ENCODE measurements at places on chromosomes 2 and 18.
A peak's percentile ranks its signal among the peaks of the same experiment; 100 is the strongest.

DNA sequence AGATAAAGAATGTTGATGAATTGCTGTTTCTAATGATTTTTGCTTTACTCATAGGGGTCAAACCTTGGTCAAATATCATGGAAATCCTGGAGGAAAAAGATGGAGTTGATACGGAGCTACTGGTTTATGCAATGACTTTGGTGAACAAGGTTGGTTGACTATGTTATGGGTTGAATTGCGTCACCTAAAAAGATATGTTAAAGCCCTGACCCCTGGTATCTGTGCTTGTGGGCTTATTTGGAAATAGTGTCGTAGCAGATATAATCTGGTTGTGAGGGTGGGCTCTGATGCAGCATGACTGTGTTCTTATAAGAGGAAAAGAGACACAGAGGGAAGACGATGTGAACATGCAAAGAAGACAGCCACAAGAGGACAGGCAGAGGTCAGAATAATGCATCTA lies 226.2 kb downstream of the TPGS2 start:
- no peak for DNase-seq

DNA sequence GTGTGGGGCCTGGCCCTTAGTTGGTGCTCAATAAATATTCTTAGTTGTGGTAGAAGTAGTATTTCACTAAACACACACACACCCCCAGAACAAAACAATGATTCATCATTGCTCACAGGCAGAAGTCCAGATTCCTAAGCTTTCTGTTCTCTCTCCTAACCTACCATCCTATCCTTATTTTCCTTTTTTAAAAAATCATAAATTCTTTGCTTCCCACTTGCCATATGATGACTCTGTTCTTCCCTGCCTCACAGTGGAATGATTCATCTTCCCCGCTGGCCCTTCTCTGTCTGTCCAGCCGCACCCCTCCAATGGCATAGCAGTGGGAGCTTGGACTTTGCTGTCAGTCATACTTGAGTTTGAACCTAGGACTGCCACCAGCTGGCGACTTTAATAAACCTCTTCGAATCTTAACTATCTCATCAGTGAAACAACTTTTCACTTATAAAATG lies 5.2 kb downstream of the EML6 start:
- DNase-seq, result no peak

GRCh38 chr18:1498216-1498615 lies 593.5 kb downstream of the ADCYAP1 start:
- no peak for DNase-seq

DNA sequence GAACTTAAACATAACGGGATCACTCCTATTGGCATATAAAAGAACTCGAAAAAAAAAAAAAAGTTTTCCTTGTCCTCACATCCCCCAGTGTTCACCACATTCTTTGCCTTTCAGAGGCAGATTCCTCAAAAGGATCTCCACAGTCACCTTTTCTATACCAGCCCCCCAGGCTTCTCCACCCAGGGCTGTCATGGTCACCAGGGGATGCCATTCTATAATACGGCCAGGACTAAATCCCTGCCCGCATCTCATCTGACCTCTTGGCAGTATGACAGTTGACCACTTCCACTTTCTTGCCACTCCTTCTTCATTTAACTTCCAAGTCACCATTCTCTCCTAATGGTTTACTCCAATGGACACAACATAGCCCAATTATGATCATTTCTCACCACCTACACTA lies 29.3 kb downstream of the SOS1 start:
- DNase-seq, result no peak

- no peak for DNase-seq
Measured at GRCh38 chr2:74511104-74511989, 2.9 kb upstream of the TLX2 start.

GRCh38 chr2:164252568-164253287 lies 368.6 kb downstream of the GRB14 start:
- DNase-seq, result no peak

DNA sequence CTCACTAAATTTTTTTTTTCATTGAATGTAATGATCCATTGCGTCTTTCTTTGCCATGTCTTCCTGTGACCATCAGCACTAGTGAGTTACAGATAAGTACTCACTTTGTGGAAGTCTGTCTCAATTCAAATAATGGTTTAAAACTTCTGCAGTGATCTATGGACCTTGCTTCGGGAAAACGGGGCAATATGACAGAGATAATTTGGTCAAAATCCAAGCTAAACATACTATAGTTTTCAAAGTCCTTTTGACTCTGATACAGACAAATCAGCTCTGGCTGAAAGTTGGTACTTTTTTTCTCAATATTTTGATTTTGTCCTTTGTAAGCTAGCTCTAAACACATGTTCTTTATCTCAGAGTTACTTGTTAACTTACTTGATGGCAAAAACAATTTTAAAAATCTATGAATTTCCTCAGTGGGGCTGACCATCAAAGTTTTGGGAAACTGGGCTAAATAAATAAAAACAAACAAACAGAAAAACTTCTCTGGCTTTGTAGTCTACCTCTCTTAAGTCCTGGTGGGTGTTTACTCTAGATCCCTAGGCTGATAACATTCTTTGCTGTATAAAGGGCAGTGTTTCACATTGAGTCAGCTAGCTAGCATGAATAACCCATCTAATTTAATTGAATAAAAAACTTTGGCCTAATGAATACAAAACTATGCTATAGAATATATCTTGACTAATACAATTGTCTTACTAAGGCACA lies 327.6 kb downstream of the RDH14 start:
- DNase-seq, result no peak

DNA sequence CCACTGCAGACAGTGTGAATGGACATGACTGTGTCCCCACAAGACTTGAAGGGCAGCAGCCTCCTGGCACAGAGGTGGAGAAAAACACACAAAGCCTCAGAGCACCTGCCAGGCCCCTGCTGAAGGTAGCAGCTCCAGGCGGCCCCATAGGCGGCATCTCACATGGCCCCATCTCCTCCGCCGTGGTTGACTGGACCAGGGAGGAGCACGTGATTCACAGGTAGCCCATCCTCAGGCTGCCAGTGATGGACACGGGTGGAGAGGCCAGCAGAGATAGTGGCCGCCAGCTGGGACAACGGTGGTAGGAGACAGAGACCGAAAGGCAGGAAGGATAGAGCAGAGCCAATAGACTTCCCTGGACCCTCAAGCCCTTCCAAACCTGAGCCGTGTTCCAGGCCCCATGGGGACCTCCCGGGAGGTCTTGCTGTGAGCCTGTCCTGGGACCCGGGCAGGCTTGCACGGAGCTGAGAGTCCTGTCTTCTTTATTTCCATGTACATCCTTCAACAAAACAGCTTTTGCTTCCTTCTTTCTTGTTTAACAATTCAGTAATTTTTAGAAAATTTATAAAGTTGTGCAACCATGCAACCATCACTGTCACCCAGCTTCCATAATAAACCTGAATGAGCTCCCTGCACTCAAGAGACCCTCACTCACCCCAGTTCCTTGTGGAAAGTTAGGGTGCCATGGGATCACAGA lies 26.9 kb downstream of the GPR55 start:
- DNase-seq, result peak; percentile 22

DNA sequence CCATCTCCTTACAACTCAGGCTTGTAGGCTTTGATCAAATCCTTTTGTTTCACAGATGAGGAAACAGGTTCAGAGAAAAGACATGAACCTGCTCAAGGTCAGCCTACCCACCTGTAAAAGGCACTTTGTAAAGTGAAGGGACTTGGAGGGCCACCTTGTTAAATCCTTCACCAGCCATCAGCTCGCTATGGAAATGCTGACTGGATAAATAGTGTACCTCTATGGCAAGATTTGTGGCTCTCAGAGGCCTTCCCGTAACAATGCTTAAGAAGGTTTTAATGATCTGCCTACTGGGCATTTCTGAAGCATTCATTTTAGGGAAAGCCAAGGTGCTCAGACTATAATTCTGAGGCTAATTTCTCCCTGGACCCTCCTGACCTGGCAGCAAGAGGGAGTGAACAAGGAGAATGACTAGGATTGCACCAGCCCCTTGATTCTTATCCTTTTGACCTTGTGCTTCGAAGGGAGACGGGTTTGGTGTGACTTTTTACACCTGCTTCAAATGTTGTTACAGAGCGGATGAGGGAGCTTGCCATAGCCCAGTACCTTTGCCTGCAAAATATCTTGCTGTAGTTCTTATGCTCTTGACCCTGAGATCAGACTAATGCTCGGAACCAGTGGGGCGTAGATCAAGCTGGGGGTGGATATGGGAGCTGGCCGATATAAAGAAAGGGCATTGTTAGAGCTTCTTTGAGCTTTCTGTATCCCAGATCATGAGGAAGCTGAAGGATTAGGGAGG lies 90.9 kb upstream of the CXCR4 start:
- DNase-seq, result no peak

DNA sequence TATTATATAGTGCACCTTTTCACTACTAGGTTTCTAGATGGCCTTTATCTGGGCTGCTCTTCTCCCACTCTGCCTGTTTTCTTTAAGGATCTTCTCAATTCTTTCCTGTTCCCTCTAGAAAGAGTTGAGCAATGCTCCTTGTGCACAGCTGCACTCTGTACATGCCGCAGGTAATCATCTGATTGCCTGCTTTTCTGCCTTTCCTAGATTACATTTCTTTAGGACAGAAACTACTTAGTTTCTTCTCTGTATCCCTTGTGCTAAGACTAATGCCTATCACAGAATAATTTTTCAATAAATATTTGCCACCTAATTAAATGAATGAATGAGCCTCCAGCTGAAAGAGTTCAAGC lies 802.4 kb upstream of the ID2 start:
- no peak for DNase-seq

DNA sequence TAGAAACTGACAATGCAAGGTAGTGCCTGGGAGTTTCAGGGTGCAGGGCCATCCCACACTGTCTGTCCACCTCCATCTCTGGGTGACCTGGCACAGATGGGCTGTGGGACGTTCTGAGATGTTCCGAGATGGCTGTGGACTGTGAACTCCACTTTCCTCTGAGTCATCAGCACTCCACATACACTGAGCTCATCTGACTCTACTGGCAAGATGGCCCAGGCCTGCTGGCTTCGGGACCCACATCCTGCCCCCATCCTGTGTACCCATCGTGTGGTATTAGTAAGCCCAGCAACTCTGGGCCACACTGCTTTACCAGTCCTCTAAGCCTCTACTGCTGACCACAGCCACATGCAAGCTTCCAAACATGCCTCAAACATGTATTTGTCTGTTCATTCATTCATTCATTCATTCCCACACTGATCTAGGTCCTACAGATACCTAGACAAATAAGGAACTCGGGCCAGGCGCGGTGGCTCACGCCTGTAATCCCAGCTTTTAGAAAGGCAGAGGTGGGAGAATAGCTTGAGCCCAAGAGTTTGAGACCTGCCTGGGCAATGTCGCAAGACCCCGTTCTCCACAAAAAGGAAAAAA lies 124.8 kb upstream of the CXCR4 start:
- DNase-seq, result peak; percentile 69

DNA sequence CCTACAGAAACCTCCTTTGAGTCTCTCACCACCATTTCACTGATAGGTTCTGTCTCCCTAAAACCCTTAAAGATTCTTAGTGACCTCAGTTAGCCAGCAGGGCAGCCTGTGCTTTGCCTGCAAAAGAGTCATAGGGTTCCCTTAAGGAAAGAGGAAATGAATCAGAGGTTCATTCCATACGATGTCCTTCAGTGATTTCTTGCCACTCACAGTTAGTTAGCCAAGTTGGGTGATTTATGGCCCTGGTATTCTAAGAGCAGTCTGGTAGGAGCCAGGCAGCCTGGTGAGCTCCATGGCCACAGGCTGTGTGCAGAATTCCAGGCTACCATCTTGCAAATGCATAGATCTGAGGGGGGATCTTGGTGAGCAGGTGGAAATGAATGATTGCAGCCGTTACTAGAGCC lies 18.7 kb upstream of the CCBE1 start:
- DNase-seq, result no peak

DNA sequence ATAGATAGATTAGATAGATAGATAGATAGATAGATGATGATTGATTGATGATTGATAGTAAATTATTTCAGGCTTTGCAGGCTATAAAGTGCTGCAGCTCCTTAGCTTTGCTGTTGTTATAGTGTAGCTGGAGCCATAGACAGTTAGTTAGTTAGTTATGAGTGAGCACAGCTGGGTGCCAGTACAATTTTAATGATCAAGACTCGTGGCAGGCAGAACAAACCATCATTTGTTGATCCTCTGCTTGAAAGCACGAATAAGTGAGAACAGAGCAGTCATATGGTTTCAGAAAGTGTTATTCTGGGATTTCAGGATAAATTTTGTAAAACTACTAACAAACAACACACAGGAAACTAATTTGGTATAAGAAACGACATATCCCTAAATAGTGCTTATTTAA lies 53.9 kb downstream of the THOC1 start:
- DNase-seq, result no peak

DNA sequence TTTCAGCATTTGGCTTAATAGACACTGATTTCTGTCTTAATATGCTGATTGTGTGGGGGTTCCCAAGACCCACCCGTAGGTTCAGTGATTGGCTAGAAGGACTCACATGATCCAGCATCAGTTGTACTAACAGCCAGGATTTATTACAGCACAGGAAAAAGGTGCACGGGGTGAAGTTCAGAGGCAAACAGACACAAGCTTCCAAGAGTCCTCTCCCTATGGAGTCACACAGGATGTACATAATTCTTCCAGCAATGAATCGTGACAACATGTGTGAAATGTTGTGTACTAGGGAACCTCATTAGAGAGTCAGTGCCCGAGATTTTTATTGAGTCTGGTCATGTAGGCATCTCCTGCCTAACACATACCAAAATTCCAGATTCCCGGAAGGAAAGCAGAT lies 52.8 kb downstream of the GALNT1 start:
- DNase-seq, result no peak

- DNase-seq, result no peak
Measured at GRCh38 chr2:7356909-7357584, 439.8 kb downstream of the RNF144A start.

DNA sequence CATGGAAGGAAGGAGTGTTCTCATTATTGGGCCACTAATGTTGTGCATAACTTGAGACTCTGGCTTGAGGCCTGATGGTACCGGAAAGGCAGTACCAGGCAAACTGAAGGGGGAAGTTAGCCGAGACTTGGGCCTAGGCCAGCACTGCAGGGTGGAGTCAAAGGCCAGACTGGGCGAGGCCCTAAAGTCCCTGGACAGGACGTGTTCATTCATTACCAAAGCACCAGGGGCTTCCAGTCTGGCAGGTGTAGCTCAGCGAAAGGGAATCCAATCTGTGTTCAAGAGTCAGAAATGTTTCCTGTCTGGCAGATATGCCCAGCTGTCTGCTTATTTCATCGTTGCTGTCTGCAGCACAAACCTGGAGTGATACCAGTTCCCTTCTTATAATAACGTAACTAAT lies 4.7 kb upstream of the ITSN2 start:
- DNase-seq, result no peak

- no peak for DNase-seq
Measured at GRCh38 chr2:146385031-146385430, 1459.8 kb upstream of the ACVR2A start.

- DNase-seq, result peak; percentile 52
Measured at GRCh38 chr18:22169011-22169888, at the start of gene GATA6. Gene GATA6, plus strand, starts transcription at chr18:22169589. Its CDS starts 1,556 bp downstream, at chr18:22171145.
